ENCODE measurements at places on chromosomes 3 and 15.

GRCh38 chr3:72724070-72724469 is 124.2 kb downstream of the SHQ1 start:
- DNase-seq, result no peak

DNA sequence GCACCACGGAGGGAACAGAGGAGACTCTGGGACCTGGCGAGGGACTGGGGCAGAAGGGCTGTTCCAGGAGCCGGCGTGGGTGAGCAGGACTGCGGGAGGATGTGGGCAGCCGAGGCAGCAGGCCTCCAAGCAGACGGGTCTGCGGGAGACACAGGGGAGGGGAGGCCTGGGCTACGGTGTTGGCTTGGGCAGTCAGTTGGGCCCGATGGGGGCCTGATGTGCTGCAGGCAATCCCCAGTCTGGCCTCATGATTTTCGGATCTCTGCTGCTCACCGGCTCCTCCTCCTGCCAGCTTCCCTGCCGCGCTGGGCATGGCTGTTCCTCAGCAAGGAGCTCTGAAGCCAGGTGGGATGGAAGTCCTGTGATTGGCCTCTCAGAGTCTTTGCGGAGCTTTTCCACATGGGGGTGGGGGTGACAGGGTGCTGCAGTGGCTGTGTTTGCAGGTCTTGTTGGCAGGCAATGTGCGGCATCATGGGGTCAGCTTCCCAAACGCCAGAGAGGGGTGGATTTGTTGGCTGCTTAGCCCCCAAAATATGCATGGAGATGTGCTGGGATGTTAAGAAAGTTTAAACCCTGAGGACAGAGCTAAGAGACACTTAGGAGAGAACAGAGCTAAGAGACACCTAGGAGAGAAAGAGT is 19.3 kb downstream of the MINAR1 start:
- no peak for DNase-seq

DNA sequence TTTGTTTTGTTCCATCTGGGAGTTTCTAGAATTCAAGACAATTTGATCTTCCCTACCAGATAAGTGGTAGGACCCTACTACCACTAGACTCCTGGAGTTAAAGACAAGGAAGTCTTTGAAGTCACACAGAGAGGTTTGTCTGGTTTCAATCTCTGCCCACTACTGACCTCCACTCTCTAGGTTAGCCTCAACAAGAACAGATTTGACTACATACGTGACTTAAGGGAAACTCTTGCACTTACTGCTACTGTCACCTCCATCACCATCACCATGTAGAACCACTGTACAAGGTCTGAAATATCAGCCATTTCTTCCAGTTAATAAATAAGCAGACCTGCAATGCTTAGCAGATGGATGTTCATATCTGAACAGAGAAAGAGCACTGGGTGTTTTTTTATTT is 148.3 kb upstream of the ARHGEF26 start:
- no peak for DNase-seq

DNA sequence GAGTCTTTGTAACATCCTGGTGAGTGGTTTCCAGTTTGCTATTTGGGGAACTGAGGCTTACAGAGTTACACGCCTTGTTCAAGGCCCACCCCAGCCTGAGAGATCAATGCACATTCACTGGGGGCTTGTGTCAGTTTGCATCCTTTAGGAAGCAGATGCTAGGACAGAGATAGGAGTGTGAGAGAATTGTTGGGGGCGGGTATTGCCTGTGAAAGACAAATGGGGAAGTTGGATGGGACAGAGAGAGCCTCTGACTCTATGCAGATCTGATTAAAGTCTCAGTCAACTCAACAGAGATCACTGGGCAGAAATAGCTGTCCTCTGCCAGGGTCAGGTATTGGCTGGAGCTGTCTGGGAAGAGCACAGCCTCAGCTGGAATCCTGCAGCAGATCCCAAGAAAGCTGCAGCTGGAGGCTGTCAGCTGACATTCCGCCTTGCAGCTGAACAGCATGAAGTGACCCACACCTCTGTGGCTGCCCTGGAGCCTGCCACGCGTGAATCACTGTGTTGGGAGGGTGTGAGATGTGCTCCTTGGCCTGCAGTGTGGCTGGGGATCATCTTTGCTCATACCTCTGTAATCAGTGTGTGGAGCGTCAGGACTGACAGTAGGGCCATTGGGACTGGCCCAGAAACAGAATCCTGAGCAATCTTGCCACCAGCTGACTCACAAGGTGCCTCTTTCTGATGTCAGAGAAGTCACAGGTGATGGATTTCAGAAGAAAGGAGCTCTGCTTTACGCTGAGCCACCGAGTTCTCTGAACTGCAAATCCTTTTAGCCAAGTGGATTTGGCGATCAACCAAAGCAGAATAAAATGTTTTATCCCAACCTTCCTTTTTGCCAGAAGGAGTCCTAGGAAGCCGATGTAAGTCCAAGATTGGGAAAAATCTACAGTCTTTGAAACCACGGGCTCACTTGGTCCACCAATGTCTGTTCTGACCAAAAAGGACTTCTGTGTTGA is 284.1 kb upstream of the LRRFIP2 start:
- no peak for DNase-seq

GRCh38 chr3:192880313-192880712 is 37.3 kb downstream of the MB21D2 start:
- no peak for DNase-seq

- DNase-seq, result no peak
Measured at GRCh38 chr3:178320456-178321351, 215.5 kb upstream of the KCNMB2 start.

Measured in hippocampal formation (tissue), 2 donors.